ENCODE measurements at places on chromosomes 1 and 21. TPM values are rescaled to one million over a fixed set of nuclear protein-coding genes. Genes with fewer than 3 reads are reported as not detected.

SRGAP2 gene
- 27.3 TPM for total RNA-seq

GCSAML gene
- total RNA-seq: not detected

RAB42 gene
- total RNA-seq: 2.3 TPM

CLDN17 gene
- total RNA-seq: not detected

CFAP45 gene
- total RNA-seq: 0.51 TPM

CAMTA1 gene
- 67.8 TPM for total RNA-seq

DBT gene
- total RNA-seq: 3.2 TPM

Data from A549 treated with CpdA at 1 μM for 4 hours (cell line).